ENCODE measurements at places on chromosomes 2 and 18. TPM values are rescaled to one million over a fixed set of nuclear protein-coding genes. Genes with fewer than 3 reads are reported as not detected.

The GBX2 gene
- total RNA-seq, result not detected

The POTEE gene
- total RNA-seq, result not detected

The PSME4 gene
- total RNA-seq, result 11.8 TPM

The FSHR gene
- total RNA-seq, result under 0.01 TPM

The CPO gene
- total RNA-seq, result 0.17 TPM

The APCDD1 gene
- not detected for total RNA-seq

The CTNNA2 gene
- total RNA-seq, result not detected

The RESP18 gene
- total RNA-seq, result not detected
